NCI-H1417 treated with DMSO at 0.1 percent for 48 hours (cell line): ENCODE measurements at places on chromosomes 5 and 9.

DNA sequence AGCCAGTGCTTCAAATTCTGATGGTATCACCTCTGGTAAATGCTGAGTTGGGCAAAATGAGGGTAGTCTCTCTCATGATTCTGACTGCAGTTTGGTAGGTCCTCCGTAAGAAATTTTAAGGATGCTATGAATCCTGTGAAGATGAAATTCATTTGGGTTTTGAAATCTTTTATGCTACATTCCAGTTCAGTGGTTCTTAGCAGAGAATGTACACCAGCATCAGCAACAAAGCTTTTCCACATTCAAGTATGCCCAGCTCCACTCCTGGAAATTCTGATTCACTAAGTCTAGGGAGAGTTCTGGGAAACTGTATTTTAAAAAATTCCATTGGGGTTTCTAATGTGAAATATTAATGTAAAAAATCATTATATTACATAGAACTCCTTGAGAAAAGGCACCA lies 33.6 kb upstream of the ACOT12 start:
- DNase-seq, result no peak

GRCh38 chr9:35350827-35351549 lies 138.9 kb upstream of the RUSC2 start:
- DNase-seq, result no peak

- DNase-seq, result no peak
Observed at GRCh38 chr9:78468231-78468630, 171.3 kb downstream of the PSAT1 start.

DNA sequence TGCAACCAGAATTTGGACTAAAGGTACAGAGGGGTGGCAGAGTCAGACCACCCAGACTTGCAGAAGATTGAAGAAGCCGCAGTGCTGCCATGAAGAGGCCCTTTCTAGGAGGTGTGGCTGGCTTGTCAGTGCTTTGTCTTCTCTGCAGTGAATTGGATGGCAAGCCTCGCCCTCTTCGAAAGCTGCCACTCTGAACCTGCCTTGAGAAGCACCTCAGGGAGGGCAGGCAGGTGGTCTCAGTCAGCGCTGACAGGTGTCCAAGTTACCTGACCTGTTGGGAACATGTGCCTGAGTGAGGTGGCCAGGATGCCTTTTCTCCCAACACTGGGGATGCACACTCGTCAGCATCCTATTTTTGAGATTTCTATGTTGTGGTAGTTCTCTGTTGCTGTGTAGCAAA lies 6.2 kb downstream of the TENT4A start:
- DNase-seq, result no peak

GRCh38 chr9:79731171-79731890 lies 159.6 kb downstream of the TLE4 start:
- no peak for DNase-seq

- no peak for DNase-seq
Observed at GRCh38 chr9:108662956-108663355, 192.8 kb downstream of the ACTL7B start.

- DNase-seq, result no peak
Observed at GRCh38 chr5:89755024-89755423, 654.5 kb downstream of the CETN3 start.

- DNase-seq, result no peak
Observed at GRCh38 chr5:180908998-180909731, 10.2 kb downstream of the BTNL8 start.

DNA sequence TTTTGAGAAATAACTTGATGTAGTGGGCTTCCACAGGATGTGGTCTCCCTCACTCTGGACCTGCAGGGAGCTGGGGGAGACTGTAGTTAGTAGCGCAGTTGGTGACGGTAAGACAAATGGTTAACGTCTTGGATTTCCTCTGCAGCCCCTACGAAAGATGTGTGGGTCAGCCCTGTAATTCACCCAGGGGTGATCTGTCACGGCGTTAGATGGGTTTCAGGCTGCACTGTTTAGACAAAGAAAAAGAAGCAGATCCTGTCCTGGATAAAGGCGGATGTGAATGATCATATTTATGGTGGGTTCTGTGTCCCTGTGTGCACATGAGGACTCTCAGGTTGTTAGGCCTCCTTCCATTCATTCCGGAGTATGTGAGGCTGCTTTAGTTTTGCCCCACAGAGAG lies 142.0 kb upstream of the SLC28A3 start:
- DNase-seq, result no peak

DNA sequence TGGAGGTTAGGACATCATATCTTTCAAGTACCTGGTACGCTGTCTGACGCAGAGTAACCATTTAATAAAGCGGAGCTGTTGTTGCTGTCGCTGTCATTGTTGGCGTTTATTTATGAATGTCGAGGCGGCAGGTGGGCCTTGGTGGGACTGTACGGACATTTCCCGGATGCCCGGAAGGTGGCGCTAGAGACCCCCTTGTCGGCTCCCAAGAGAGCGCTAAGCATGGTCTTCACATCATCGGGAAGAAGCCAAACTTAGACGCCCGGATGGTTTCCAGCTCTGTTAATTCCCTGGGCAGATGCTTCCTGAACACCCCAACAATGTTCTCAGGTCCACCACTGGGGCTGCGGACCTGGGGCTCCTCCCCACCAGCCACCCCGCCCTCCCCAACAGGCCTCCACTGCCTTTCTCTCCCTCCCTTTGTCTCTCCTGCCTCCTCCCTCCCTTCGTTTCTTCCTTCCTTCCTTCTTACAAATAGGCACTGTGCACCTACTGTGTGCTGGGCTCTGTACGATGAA lies 54.1 kb downstream of the DUSP1 start:
- no peak for DNase-seq

DNA sequence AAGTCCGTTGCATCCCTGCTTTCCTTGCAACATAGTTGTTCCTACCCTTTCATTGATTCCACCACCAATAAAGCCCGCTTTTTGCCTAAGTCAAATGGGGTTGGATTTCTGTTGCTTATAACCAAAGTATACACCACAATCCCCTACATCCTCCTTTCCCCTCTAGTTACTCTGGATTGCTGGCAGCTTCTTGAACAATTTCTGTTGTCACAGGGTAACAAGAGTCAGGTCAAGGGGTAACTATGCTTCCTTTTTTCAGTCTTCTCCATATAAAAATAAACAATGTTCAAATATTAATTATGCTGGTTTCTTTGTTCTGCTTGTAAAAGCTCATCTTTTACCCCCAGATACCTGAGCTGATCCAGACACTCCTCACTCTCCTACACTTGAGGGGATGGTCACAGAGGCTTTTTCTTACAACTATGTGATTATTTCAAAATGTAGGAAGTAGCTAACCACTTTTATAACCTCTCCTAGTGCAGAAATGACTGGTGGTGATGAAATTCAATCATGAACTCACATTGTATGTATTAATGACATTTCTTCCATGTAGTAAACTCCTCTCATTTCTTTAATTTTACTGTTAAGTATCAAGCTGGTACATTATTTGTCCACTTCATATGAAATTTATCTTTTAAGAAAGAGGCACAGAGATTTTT lies 136.5 kb downstream of the SNX18 start:
- DNase-seq, result no peak

DNA sequence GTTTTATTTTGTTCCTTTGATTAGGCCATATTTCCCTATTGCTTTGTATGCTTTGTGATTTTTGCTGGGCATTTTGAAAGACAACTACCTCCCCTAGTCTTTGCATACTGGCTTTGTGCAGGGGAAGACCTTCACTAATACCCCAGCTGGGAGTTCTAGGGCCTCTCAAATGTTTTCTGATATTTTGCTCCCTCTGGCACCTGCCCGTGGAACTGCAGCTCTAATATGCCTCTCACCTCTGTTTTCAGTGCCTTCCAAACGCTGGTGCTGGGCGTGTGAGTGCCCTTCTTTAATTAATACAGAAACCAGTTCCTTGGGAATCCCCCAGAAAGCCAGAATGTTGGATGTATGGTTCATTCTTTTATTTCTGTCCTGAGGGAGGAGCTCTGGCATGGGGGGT lies 204.5 kb downstream of the COMMD10 start:
- DNase-seq, result no peak

GRCh38 chr5:43429706-43430105 lies 17.5 kb upstream of the CCL28 start:
- no peak for DNase-seq

DNA sequence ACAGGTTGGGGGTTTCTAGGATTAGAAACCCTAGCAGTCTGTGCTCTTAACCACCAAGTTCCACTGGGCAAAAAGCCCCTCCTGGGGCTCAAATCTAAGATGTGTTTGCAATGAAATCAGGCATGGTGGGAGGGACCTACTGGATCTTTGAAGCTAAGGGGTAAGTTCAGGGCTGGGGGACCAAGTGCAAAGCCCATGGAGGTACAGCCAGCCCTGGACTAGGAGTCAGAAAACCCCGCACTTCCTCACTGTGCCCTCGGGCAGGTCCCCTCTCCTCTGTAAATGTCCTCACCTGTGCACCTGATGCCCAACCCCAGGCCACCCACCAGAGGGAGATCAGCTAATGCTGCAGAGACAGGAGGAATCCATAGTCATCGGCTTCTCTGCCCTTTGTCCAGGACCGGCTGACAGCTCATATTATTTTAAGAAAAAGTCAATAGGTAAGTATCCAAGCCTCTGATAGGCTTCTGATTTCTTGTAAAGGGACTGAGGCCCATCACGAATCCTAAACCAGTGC lies 138.3 kb downstream of the PAX5 start:
- no peak for DNase-seq

DNA sequence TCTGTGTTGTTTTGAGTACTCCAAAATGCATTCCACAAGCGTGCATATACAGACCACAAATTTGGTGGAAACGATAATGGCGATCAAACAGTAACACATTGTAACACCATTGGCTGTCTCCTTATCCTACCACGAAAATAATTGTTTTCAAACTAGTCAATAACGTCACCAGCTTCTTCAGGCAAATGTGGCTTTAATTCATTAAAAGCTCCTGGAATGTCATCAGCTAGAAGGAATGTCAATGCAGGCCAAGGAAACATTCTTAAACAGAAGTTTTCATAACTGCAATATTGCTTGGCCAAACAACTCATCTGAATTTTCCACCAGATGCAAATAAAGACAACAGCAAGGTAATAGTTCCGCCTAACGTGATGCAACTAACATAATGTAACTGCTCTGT lies 71.6 kb upstream of the XPA start:
- DNase-seq, result no peak

- DNase-seq, result no peak
Observed at GRCh38 chr5:113778147-113778546, 264.7 kb downstream of the YTHDC2 start.

- DNase-seq, result no peak
Observed at GRCh38 chr5:142874540-142874939, 104.4 kb downstream of the ARHGAP26 start.

DNA sequence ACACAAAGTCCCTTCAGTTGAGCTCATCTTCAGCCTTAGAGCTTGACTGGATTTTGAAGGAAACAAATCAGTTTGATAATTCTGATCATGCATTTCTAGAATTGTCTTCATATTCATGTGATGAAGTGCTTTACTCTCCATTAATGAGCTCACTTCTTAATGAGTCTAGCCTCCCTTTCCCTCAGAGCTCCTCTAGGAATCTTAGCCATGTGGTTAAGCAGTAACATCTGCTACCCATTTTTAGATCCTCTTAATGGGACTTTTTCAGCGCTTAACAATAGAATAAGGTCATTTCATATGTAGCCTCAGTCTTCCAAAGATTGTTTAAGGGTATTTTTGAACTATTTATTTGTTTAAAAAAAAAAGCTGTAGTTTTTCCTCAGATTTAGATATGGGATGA lies 36.9 kb upstream of the LURAP1L start:
- no peak for DNase-seq

- DNase-seq, result no peak
Observed at GRCh38 chr9:16515207-16515606, 355.3 kb downstream of the BNC2 start.

- DNase-seq, result no peak
Observed at GRCh38 chr5:172733974-172734346, 37.0 kb downstream of the DUSP1 start.

DNA sequence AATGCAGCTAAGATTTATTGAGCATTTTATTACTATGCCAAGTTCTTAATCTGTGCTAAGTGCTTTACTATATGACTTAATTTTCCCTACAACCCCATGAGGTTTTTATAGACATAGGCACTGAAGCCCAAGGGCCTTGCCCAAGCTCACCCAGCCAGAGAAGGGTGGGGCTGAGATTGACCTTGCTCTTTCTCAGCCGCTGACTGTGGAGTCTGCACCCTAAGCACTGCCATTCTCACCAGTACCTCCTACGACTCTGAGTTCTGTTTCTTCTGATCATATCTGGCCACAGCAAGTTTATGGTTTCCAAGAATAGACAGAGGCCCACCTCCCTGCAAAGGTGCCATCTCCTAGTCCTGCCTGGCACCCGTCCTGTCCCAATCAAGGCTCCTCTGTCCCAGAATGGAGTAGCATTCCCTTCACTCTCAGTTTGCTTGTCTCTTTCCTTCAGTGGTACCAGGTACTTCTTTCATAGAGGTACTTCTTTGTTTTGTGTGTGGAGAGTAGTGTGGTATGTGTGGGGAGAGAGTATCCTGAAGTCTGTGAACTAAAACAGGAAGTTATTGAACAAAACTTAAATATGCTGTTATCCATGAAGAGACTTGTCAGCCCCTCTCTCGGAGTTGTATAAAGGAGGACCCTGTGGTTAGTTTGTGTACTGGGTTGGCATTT lies 42.6 kb downstream of the CSF1R start:
- DNase-seq, result no peak

DNA sequence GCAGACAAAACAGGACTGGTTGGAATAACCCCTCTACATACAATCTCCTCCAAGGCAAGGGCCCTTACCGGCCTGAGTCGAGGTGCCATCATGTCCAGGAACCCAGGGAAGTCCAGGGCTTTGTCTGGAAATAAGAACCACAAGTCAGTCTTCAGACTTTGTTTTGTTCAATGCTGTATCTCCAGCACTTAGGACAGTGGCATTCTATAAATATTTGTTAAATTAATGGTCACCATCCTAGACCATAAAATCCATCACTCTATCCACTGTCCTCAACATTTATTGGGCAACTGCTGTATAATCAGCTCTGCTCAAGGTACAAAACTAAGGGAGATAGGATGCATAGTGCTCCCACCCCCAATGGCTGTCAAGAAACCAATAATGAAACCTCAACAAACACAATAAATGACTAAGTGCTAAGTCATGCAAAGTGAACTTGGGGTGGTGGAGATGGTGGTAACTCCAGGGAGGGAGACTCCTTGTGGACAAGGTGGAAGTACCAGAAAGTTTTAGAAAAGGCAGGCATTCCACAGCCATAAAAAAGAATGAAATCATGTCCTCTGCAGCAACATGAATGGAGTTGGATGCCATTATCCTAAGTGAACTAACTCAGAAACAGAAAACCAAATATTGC lies 5.0 kb downstream of the RELL2 start:
- DNase-seq, result no peak

GRCh38 chr5:148458036-148458888 lies 74.5 kb downstream of the FBXO38 start:
- DNase-seq, result no peak

- no peak for DNase-seq
Observed at GRCh38 chr9:131475956-131476776, 26.6 kb upstream of the POMT1 start.

- DNase-seq, result no peak
Observed at GRCh38 chr9:135176284-135176683, 88.8 kb downstream of the OLFM1 start.

GRCh38 chr9:106312906-106313305 lies 550.1 kb upstream of the ZNF462 start:
- DNase-seq, result no peak

GRCh38 chr5:88675708-88676636 lies 207.0 kb downstream of the MEF2C start:
- DNase-seq, result peak; percentile 43

GRCh38 chr9:99509065-99509745 lies 287.1 kb downstream of the SEC61B start:
- no peak for DNase-seq

- no peak for DNase-seq
Observed at GRCh38 chr9:125812403-125812802, 65.2 kb downstream of the PBX3 start.

- no peak for DNase-seq
Observed at GRCh38 chr5:145931718-145932117, 4.7 kb upstream of the SH3RF2 start.
